ENCODE measurements at places on chromosomes 13 and 19.
A peak's percentile ranks its signal among the peaks of the same experiment; 100 is the strongest.

DNA sequence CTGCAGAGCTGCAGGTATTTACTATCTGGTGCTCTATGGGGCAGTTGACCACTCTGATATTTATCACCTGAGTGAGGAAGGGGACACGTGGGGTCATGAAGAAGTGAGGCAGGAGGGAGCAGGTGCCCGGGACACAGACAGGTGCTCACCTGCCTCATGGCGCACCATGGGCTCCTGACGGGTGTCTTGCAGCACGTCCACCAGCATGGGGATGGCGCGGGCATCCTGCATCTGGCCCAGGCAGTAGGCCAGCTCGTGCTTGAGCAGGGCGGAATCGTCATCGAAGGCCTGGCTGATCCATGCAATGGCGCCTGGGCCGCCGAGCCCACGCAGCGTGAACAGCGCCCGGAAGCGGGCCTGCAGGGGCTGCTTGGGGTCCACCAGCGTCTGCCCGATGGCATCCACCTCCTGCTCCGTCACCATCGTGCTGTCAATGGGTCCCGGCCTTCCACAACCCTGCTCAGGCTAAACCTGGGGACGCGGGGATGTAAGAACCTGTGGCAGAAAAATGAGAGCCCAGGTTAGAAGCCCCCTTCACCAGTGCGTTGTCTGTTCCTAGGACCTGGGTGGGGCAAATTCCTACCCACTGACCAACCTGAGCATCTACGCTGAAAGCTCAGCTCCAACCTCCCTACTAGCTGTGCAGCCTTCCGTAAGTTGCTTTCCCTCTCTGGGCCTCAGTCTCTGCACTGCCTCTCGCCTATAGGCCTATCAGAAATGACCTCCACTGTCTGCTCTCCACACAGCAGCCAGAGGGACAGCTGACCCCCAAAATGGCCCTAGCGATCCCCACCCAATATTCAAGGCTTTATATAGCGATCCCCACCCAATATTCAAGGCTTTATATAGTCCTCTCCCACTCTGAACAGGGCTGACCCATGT, 3.8 kb downstream of the DOHH start:
- DNase-seq, result no peak

- no peak for DNase-seq
Observed at GRCh38 chr13:100738176-100738855, 63.7 kb upstream of the TMTC4 start.

DNA sequence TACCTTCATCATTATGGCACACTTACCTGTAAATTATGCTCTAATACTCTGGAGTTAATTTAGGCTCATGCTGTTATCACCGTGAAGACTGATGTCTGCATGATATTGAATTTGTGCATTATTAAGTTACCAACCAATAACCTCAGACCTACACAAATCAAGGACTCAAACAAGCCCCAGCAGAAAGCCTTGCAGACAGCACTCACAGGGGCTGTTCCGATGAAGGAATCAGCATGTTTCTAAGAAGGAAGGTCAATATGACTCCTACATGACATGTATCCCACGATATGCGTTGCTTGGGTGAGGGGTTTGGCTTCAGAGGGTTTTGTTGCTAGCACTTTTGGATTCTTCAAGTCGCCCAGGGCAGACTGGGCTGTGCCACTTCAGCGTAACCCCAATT, 1071.2 kb upstream of the SLC10A2 start:
- DNase-seq, result no peak

GRCh38 chr19:40693896-40694295, 3.4 kb upstream of the NUMBL start:
- DNase-seq, result no peak

DNA sequence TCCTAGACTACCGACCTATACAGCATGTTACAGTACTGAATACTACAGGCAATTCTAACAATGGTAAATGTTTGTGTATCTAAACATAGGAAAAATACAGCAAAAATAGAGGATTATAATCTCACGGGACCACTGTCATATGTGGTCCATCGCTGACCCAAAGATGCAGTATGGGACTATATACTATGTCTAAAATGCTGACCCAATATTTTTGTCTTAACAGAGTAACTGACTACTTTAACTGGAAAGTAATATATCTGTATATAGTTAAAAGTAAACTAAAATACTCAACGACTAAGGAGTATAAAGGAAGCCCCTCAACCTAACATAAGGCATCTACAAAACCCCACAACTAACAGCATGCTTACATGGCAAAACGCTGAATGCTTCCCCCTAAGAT, 4.4 kb upstream of the TMEM86B start:
- no peak for DNase-seq

GRCh38 chr13:41603917-41604316, 146.6 kb downstream of the RGCC start:
- peak; percentile 71 for DNase-seq

DNA sequence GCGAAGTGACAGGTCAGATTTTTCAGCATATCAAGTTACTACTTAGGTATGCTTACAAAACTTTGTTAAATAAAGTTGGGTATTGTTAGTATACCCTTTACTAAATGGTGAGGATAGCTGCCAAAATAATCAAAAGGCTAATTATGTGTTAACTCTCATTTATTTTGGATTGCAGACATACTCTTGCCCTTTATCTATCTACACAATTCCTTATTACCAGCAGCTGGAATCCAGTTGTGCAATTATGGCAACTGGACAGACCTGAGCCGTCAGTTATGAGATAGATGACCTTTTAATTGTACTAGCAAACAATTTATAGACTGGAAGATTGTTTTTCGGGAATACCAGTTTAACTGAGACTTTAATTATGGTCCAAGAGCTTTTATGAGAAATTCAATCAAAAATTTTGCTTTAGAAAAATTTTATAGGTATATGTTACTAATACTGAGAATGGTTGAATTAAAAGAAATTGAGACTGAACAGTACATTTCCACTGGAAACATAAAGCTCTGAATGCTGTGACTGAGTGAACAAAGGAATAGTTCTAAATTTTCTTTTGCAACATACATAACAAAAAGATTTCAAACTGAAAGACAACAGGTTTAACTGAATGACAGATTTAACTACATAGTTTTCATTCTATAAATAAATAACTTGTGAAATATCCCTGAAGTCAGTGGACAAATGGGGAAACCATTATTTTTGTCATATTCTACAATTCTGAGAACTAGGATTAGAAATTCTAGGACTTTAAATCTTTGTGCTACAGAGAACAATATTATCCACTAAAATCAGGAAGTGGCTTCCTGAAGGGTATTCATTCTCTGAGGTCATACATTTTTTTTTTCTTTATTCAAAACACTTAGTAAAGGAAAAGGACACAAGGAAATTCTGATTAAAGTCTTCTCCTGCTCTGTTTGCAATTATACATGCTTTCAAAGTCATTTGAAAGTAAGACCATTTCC, 97.4 kb downstream of the ZC3H13 start:
- no peak for DNase-seq

DNA sequence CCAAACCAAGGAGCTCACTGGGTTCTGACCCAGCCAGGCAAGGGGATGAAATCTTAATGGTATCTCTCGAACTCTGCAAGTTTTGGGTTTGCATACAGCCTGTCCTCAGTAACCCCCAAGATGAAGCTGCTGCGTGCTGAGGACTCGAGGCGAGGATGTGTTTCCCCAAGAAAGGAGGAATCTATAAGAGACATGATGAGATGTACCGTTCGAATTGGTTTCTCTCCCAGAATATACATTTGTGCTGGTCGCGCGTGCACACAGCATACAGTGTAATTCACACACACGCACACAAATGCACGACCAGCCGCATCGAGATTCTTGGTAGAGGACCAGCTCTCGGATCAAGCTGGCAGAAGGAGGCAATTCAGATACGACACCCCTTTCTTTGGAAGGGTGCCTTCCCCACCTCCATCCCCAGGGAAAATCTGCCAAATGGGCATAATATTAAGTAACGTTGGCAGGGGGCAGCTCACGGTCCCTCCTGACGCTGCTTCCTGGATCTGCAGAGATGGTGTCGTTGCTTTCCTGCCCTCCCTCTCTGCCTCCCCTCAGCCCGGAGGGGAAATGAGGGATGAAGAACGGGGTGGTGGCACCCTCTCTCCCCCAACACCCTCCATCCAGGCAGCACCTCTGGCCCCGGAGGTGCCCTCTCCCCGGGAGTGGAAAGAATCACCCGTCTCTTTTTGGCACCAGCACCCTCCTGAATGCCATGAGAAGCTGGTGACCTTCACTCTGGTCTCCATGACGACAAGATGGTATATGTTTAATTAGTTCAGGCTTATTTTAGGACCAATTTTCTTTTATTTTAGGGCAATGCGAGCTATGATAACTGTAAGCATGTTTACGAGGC, 310.2 kb downstream of the ZNF536 start:
- DNase-seq, result no peak

GRCh38 chr13:67235265-67235664, 5.1 kb upstream of the PCDH9 start:
- no peak for DNase-seq

- DNase-seq, result no peak
Observed at GRCh38 chr13:26406791-26407190, 150.7 kb upstream of the WASF3 start.

DNA sequence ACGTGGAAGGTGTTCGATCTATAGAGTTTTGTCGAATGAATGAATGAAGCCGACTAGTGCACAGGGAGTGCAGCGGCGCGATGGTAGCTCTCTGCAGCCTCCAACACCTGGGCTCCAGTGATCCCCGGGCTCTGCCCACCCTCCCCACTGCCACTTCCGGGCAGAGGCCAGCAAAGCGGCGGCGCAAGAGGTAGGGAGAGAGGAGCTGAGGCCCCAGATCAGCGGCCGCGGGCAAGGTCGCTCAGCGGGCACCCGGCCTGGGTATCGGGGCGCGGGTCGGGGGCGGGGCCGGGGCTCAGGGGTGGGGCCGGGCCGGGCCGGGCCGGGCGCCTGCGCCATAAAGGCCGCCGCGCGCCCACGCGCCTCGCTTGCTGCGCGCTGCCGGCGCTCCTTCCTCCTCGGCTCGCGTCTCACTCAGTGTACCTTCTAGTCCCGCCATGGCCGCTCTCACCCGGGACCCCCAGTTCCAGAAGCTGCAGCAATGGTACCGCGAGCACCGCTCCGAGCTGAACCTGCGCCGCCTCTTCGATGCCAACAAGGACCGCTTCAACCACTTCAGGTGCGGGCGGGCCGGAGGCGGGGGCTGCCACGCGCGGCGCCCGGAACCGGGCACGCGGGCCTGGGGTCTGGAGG, at the start of gene GPI:
GPI (plus strand) TSS at position 367 of the 633 bp plus-strand sequence; CDS start at position 438, 71 bp downstream.
- peak; percentile 39 for DNase-seq

DNA sequence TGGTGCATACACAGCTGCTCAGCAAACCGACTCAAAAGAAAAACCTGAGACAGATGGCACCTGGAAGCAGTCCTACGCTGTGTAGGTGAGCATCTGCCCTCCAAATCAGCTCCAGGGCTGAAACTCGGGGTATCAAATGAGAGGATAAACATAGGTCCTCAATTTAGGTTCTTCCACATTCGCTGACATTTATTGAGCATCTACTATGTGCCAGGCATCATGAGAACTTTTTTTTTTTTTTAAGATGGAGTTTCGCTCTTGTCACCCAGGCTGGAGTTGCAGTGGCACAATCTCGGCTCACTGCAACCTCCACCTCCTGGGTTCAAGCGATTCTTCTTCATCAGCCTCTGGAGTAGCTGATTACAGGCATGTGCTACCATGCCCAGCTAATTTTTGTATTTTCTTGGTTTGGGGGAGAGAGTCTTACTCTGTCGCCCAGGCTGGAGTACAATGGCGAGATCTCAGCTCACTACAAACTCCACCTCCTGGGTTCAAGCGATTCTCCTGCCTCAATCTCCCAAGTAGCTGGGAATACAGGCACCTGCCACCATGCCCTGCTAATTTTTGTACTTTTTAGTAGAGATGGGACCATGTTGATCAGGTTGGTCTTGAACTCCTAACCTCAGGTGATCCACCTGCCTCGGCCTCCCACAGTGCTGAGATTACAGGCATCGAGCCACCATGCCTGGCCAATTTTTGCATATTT, 13.4 kb downstream of the QPCTL start:
- no peak for DNase-seq

- DNase-seq, result peak; percentile 65
Observed at GRCh38 chr19:4267101-4267900, 11.8 kb upstream of the SHD start.

DNA sequence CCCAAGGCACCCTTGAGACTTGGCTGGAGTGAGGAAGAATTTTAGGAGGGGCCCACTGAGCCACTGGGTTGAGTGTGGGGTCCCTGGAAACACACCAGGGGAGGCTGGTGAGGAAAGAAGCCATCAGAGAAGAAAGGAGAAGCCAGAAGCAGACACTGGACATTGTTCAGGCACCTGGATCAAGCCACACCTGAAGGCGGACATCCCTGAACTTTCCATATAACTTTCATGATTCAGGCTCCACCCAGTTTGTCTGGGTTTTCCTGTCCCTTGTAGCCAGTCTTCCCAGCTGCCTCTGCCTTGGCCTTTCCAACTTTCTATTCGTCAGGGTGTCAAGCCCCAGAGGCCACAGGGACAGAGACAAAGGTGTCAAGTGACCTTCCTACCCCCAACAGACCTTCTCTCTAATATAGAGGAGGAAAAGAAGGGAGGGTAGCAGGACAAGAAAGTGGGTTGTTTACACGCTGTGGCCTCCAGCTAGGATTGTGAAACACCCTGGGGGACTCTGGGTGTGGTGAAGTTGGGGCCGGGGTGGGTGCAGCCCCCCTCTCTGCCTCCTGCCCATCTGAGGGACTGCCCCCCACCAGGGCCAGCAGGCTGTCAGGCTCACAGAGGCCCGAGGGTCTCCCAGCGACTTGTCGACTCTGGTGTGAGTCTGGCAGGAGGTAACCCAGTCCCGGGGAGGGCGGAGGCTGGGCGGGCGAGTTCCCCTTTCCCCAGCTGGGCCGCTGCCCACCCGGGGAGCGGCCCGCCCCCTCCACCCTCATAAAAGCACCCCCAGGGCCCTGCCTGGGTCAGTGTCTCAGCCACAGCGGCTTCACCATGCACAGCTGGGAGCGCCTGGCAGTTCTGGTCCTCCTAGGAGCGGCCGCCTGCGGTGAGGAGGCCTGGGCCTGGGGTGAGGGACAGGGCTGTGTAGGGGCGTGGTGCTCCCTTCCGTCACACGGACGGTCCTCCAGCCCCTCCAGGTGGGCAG, at the start of gene CFD:
CFD (plus strand) TSS at position 797 of the 976 bp plus-strand sequence; CDS start at position 823, 26 bp downstream.
- no peak for DNase-seq

DNA sequence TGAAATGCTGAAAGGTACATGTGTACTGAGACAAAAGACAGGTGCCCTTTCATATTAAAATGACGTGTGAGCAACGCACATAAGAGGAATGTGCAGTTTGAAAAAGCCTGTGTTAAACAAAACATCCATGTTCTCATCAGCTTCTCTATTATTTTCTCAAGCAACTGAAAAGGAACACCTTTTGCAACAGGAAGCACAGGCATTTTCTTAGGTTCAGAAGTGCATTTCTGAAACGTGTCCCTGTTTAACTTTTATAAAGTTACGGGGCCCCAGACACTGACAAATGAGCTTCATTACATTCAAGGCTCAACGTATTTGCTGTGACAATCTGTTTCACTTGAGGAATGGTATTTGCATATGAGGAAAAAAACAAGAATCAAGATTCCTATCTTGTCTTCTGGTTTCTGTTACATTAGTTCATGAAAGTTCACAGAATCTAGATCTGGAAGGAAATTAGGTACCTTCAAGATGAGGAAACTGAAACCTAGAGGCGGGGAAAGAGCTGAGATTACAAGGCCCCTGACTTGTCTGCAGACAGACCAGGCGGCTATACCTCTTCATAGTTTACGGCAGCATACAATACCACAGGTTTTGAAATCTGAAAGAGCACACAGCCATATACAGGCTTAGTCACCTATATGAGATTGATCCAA, 431.7 kb downstream of the KLF12 start:
- DNase-seq, result no peak

- DNase-seq, result no peak
Observed at GRCh38 chr19:21317821-21318220, 11.4 kb downstream of the ZNF708 start.

Data from HCEC 1CT (cell line).